ENCODE measurements at places on chromosomes 2 and 18.

- no peak for DNase-seq
Measured at GRCh38 chr2:237702441-237703391, 75.3 kb downstream of the LRRFIP1 start.

GRCh38 chr2:227482638-227483340 is 10.8 kb downstream of the AGFG1 start:
- DNase-seq, result peak; percentile 39

GRCh38 chr2:110743600-110743999 is 11.2 kb downstream of the ACOXL start:
- DNase-seq, result no peak

- peak; percentile 18 for DNase-seq
Measured at GRCh38 chr2:21772624-21773023, 648.9 kb downstream of the TDRD15 start.

GRCh38 chr2:229714080-229714735 is at the start of gene DNER:
DNER (minus strand) TSS chr2:229714555; CDS start chr2:229714423, 132 bp downstream.
- DNase-seq, result no peak

DNA sequence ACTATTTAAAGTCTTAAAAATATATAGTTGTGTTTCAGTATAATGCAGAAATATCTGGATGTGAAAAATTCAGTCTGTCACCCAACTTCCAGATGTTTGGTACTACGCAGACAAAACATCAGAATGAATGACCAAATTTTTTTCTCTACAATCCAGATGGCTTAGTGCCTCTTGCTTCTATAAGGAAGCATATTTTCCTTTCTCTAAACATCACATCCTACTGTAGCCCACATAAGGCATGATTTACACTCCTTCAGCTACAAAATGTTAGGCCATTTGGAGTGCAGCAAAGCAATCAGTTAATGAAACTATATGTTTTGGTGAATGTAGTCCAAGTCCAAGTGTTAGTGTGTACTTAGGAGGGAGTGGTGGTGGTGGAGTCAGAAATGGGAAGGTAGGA is 162.9 kb upstream of the SIX2 start:
- no peak for DNase-seq

- DNase-seq, result peak; percentile 6
Measured at GRCh38 chr2:16394072-16394985, 271.3 kb downstream of the CYRIA start.
